ENCODE measurements at places on chromosomes 12 and 14.

DNA sequence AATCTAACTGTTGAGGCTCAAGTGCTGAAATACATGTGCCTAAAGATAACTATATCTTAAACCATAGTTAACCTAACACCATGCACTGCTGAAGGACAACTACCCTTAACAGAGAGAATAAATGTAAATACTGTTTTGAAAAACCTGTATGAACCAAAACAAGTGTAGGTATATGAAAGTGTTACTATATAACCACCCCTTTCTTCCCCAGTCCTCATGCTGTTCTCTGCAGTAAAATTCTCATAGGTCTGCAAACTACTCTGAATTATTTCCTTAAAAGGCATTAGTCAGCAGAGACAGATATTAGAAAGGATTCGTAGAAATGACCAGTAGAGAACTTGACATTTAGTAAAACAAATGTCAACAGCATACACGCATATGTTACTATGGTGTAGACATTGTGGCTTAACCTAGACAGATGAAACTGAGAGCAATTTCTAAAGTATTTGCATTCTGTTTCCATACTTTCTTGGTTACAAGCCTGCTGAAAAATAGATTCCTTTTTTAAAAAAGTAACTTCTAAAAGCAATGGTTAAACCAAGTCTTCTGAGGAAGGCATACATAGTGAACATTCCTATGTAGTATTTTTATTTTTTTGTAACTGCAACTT is 13.9 kb downstream of the CSRP2 start:
- DNase-seq: no peak

DNA sequence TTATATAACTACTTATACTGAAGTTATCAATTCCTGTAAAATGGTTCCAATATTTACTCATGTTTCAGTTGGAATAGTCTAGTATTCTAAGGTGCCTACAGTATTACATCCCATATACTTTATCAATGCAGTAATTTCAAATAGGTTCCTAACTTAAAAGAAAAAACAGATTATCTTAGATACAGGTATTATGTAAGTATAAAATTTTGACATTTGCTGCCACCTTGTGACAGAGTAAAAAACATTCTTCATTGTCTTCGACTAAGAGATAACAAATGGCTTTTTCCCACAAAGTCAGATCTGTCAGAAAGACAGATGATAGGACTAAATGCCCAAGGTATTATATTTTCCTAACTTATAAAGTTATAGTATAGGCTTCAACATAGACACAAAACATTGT is 78.7 kb downstream of the TXNDC16 start:
- DNase-seq: peak; percentile 22

DNA sequence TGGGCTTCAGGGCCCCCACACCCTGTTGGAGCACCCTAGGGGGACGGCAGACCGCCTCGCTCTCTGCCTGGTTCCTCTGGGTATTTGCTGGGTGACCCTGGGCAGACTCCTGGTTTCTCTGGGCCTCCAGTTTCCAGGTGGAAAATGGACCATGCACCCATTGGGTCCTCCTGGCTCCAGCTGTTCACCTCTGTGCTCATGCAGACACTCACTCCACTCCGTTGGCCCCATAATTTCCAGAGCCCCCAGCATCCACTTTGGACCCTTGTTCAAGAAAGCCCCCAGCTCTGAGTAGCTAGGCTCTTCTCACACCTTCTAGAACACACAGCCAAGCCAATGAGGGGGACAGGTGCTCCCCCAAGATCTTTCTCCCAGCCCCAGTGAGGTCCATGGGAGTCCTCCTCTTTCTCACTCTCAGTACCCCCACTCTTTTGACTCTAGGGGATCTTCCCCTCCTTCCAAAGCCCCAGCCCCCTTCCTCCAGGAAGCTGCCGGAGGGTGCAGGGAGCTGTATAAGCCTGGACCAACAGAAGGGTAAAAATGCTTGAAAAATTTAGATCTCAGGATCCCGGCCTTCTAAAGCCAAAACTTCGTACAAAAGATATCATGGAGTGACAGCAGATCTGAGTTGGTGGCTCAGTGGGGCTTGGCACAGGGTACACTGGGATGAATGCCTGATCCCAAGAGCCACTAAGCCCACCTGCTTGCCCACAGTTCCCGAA is 174.8 kb upstream of the RTL1 start:
- no peak for DNase-seq

DNA sequence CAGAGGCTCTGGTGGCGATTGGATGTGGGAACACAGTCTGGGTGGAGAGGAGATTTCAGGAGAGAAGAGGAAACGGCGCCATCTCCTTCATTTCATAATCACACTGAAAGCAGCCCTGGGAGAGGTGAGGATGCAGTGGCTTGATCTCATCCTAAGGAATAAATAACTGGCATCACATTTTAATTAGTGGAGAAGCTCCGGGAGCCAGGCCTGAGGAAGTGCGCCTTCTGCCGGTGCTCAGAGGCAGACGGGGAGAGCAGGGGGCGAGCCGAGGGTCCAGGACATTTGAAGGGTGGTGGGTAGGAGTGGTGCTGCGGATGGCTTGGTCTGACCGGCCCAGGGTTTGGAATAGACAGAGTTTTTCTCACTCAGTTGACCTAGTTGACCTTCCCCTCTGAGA is 265.0 kb downstream of the CACNA1C start:
- DNase-seq: no peak

- DNase-seq: no peak
These were observed 13.3 kb downstream of the STX2 start for GRCh38 chr12:130825771-130826150.

DNA sequence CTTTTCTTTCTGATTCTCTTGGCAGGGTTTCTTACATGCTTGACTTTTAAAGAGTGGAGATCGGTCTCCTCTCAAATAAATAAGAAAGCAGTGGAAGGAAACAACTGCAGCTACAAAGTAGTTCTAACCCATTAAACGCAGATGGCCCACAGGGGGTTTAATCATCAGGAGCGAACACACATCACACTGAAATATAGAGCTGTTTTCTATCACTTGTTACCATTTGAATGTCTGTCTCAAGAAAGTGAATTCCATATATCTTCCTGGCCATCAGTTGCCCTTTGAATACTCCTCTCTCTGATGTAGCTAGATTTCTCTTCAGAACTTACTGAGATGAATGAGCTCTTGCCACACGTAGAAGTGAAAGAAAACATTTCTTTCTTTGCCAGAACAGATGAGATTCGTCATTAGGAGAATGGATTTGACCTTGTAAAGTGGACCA is 29.1 kb downstream of the ALX1 start:
- peak; percentile 36 for DNase-seq

GRCh38 chr12:64030155-64030554 is 185.7 kb downstream of the SRGAP1 start:
- no peak for DNase-seq

- no peak for DNase-seq
These were observed 110.3 kb downstream of the DICER1 start for GRCh38 chr14:95046711-95047681.

GRCh38 chr14:40345334-40345733 is 913.1 kb upstream of the FBXO33 start:
- DNase-seq: no peak

- DNase-seq: no peak
These were observed 35.8 kb downstream of the CCNK start for GRCh38 chr14:99516871-99517642.

GRCh38 chr12:22231836-22232235 is 102.7 kb downstream of the ST8SIA1 start:
- no peak for DNase-seq

DNA sequence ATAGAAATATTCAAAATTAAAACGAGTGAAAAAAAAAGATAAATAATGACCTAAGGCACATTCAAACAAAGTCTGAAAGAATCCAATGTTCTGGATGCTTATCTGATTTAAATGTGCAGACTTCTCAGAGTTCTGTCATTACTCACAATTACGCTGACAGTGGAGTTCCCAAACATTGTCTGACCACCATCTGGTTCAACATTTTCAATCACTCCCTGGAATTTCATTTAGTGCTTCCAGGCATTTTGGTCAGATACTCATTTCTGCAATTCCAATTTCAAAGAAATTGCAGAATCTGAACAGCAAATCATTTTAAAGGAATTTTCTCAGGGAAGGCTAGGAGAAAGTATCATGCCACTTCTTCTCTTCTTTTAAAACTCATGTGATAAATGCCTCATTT is 398.2 kb upstream of the PDE3A start:
- no peak for DNase-seq

DNA sequence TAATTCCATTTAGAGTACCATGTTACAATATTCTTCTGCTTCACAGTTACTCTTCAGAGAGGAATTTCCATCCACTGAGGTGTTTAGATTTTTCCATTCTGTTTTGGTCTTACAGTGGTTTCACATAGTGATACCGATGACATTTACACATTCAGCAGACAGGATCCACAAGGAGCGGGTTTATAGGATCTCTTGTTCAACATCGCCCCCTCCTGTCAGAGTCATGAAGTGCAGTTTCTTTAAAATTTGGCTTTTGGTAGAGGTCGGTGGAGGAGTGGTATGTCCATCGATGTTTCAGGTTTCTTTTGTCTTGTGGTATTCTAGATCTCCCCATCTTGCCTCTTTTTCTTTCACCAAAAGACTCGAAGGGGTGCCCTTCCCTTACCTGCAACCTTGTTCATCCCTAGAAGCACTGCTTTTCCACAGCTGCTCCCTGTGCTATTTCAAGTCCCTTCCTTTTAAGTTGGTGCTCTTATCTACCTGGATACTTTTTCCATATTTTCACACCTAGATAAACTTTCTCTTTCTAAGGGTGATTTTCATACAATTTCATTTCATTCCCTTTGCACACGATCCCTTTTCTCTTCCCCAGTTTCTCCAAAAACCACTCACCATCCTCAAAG is 181.3 kb downstream of the ITPR2 start:
- DNase-seq: no peak

GRCh38 chr12:4540170-4540569 is 1.5 kb downstream of the RAD51AP1 start:
- no peak for DNase-seq

DNA sequence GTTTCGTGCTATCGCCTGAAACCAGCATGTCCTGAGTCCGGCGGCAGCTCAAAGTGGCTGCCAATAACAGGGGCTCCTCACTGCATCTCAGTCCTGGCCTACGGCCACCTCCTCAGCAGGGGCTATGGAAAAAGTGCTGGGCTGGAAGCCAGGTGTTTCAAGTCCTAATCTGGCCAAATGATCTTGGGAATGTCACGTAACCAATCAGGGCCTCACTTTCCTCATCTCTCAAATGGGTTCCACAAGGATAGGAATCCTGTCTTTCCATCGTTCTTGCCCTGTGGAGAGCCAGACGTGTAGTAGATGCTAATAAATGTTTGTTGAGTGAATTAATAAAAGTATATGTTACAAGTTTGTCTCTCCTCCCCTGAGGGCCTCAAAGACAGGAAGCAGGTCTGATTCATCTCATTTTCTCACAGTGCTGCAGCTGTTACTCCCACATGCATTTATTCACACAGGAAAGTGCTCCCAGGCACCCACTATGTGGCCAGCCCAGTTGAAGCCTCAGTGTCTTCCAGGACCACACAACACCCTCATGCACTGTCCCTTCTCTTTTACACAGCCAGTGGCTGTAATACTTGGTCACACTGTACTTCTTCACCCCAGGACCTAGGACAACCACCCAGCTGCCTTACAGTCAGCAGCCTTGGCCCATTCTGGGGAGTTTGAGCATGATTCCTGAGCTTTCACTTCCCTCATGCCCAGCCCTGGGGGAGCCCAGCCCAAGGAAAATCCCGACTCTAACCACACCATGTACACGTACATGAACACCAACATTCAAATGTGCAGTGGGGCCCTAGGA is 5.0 kb downstream of the CMKLR1 start:
- DNase-seq: no peak

- DNase-seq: no peak
These were observed 3.5 kb downstream of the TMEM119 start for GRCh38 chr12:108594323-108594903.

Measured in renal cortex interstitium (tissue), 15 donors.